ENCODE measurements at places on chromosomes 1 and 21.

- no peak for DNase-seq
These were observed 26.7 kb downstream of the BTG3 start for GRCh38 chr21:17585875-17586450.

- DNase-seq = no peak
These were observed 89.2 kb upstream of the DSCAM start for GRCh38 chr21:40936178-40936577.

- no peak for DNase-seq
These were observed 102.5 kb upstream of the LYPLAL1 start for GRCh38 chr1:219071209-219071608.

DNA sequence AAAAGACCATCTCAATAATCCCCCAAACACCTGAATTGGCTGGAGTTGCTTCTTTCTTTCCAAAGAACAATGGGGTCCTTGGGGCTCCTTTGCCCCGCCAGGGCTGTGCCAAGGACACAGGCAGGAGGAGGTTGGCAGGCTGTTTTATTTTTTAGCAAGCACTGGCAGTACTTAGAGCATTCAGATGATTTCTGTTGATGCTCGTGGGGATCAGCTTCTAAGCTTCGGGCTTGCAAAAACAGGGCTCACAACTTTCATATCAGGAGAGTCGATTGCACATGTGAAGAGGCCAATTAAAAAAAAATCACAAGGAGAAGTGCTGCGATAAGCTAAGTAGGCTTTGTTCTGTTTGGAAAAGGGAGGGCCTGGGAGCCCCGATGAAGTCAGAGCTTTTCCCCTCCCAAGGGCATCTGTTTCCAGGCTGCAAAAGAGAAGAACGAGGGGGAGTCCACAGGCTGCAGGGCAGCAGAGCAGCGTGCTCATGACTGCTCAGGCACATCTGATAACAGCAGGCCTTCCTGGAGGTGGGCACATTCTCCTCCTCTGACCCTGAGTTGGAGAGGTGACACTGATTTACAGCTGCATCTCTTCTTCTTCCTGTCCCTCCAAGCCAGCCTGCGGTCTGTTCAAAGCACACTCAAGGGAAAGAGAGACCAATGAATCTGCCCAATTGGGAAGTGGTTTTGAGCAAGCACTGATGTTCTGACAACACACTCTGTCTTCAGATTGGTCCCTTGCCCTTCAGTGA is 27.3 kb upstream of the BCAR3 start:
- no peak for DNase-seq

DNA sequence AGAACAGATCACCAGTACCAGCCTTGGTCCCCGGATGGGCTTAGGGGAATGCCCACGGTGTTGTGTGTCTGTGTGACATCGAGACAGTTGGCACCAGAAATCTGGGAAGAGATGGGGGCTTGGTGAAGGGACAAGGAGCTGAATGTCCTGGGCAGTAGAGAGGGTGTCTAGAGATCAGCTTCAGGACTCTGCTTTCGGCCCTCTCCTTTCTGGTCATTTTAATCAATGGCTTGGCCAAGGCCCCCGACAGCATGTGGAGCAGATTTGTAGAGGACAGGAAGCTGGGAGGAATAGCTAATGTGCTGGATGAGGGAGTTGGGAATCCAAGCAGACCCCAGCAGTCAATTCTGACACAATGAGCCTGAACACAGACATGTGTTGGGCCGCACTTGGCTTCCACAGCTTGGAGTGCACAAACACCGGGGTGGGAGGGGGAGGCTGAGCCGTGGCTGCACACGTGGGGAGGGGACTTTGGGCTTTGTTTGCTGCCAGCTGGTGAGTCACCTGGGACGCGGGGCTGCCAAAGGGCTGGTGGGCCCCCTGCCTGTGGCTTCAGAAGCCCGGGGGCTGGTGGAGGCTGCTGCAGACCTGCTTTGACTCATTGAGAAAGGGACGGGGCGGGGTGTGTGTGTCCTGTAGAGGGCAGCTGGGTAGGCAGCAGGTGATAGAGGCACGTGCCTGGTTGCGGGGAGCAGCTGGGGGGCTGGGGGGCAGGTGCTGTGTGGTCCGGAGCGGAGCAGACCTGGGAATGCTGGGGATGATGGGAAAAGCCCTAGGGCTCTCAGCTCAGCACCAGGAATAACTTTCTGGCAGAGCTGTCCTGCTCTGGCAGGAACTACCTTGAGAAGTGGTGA is 20.9 kb downstream of the SLC1A7 start:
- DNase-seq = no peak

DNA sequence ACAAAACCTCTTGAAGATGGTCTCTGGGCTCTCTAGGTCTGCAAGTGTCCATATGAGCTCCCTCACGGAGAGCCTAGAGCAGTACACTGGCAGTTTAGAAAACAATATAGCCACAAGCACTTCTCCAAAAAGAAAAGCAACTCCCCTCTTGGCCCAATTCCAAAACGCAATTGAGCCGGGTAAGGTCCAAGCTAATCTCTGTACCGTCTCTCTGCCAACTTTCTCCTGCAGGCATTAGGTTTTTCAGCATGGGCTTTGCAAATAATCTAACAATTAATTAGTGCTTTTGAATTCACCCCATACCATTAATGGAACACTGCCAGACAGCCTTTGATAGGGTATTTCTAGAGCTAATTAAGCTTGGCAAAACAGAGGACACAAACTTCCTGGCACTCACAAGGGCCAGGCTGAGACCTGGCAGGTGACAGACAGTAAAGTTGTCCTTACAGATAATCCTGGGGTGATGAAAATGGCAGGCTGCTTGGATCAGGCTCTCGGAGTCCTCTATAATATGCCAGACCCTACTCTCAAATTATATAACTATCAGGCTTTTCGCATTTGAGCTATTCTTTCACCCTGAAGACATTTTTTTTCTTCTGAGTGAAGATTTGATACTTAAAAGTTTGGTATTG is 39.8 kb downstream of the TGFBR3 start:
- DNase-seq = no peak

GRCh38 chr1:54285815-54286345 is 85.9 kb downstream of the MRPL37 start:
- DNase-seq = no peak

GRCh38 chr1:76939050-76939816 is 72.0 kb downstream of the ST6GALNAC5 start:
- DNase-seq = no peak

- no peak for DNase-seq
These were observed 775 bp downstream of the TMEM125 start for GRCh38 chr1:43270421-43271095.

- DNase-seq = no peak
These were observed 15.7 kb downstream of the TMEM81 start for GRCh38 chr1:205068457-205069040.

GRCh38 chr1:12424087-12424529 is 193.9 kb downstream of the DHRS3 start:
- no peak for DNase-seq

- DNase-seq = no peak
These were observed 74.7 kb upstream of the PALMD start for GRCh38 chr1:99571092-99571734.

- peak; percentile 46 for DNase-seq
These were observed 184.5 kb upstream of the TMEM51 start for GRCh38 chr1:14969006-14969405.

DNA sequence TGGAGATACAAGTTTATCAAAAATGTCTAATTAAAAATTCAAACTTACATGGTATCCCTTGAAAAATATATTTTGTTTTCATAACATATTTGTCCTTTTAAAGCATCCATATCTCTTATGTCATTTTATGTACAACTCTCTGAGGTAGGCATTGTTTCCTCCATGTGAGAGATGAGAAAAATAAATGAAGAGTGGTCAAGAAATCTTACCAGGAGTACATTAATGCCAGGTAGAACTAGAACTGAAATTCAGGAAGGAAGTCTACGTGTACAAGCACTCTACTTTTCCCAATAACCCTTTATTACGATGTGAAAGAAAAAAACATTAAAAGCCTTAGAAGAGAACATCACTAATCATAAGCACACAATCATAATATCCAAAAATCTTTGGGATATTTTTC is 5.6 kb downstream of the BRINP3 start:
- DNase-seq = no peak

DNA sequence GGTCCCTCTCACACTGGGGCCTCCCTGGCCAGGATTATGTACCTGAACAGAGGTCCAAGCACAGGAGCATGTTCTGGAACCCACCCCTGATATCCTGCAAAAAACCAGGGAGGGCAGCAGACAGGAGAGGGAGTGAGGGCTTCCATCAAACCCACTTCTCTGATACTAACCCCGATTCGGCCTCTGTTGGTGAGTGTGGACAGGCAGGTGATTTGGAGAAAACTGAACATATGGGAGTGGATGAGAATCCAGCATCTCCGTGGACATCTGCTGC is 215.3 kb downstream of the MATN1 start:
- no peak for DNase-seq

DNA sequence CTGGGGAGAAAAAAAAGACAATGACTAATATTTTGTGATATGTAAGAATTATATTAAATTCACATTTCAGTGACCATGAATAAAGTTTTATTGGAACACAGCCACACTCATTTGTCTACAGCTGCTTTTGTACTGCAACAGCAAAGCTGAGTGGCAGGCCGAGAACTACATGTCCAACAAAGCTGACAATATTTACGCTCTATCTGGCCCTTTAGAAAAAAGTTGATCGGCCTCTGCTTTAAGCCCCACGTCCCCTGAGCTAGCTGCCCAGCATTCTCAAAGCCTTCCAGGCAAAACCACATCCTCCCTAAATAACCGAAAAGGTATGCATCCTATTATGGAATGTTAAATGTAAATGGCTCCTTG is 8.6 kb downstream of the SLC2A1 start:
- no peak for DNase-seq

DNA sequence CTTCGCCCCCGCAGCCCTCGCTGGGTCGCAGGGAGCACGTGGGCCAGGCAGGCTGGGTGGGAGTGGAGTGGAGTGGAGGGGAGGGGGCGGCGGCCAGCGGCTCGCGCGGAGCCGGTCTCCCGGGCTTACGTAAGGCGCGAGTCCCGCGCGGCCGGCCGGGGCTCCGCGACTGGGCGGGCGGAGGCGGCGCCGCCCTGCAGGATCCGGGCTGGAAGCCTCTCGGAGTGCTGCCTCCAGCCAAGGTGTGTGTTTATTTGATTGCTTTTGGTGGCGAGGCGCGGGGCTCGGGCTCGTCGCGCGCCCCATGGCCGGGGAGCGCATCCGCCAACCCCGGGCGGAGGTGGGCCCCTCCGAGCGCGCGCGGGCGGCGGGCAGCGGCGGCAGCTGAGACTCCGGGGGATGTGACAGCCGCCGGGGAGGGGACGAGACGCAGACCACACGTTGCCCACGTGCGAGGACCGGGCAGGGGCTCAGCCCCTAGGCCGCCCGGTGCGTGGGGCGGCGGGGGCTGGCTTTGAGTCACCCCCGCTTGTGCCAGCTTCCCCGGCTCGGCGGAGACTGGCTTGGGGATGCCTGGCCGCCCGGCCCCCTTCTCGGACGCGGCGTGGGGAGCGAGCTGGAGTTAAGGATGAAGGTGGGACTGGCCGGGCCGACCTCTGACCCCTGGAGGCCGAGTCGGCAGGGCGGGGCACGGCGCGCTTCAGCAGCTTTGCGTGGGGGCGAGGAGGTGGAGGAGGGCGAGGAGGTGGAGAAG is 402 bp upstream of the AK4 start:
- DNase-seq = no peak

DNA sequence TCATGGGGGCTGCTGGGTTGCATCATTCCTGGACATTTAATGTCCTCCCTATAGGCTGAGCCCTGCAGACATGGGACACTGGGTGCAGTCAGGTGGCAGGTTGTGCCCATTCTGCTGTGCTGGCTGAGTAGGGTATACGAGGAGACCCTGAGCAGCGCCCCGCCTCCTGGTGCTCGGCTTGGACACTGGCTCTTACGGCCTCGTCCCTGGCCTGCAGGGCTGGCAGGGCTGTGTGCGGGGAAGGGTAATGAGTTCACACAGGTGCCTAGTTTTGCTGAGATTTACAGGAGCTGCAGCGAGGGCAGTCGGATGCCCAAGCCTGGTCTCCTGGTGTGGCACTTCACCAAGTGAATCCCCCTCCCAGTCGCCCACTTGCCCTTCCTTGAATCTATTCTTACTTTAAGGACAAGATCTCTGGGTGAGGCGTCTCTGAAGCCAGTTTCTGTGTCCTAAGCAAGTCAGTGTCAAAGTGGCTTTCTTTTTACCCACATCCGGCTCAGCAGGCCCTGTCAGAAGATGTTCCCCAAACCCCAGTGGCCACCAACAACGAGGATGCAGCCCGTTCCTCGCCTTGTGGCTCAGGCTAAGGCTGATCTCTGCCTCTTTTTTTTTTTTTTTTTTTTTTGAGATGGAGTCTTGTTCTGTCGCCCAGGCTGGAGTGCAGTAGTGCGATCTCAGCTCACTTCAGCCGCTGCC is 73.2 kb downstream of the MAN1C1 start:
- peak; percentile 31 for DNase-seq

- no peak for DNase-seq
These were observed 52.9 kb downstream of the ZNF697 start for GRCh38 chr1:119595168-119595567.

GRCh38 chr1:172238965-172239364 is 181.5 kb upstream of the C1orf105 start:
- no peak for DNase-seq

DNA sequence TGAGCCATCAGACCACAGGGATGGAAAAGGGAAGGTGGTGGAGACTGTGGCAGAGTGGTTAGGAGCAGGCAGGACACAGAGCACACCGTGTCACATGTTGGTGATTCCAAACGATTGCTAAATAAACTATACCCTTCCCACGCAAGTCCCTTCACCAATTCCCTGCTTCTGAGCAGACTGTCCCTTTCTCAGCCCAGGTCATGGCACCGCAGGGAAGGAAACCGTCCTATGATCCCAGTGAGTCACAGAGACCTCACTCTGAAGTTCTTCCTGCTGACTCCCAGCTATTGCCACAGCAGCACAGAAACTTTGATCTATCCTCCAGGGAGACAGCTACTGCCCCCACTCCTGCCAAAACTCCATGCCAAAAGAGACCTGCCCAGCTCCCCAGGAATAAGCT is 19.2 kb downstream of the RIMS3 start:
- no peak for DNase-seq

- no peak for DNase-seq
These were observed 299.9 kb downstream of the TM2D1 start for GRCh38 chr1:61425040-61425439.
